ENCODE measurements at places on chromosomes 5 and 9.

DNA sequence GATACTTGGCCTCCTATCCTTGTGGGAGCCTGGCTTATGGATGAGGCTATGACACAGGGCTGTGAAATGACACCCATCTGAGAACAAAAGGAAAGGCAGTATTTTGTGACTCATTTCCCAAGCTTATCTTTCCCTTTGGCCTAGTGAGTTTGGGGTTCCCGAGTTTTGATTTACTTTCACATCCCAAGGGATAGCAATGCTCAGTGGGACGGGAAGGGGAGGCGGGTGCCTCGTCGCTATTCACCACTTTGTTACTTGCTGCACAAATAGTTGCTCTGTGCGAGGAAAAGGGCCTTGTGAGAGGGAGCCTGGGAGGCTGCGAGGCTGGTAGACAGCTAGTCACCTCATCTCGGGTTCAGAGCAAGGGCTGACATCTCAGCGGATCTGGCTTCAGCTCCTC is 59.1 kb upstream of the ENTREP1 start:
- DNase-seq: no peak

DNA sequence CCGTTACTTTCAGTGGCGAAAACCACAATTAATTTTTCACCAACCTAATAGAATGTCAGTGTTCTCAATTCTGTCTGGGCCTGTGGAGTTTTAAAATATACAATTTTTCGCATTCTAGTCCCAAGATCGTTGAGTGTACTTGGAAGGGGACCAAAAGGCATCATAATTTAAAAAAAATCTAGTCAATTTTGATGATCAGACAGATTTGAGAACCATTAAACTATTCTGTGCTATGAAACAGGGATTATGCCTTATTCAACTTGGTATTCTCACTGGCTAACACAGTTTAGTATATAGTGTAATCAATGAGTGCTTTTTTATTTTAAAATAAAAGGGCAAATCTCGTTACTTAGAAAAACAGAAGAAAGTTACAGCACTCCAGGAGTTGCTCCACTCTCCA is 61.5 kb upstream of the TNFSF15 start:
- no peak for DNase-seq

- DNase-seq: no peak
Measured at GRCh38 chr5:169592937-169593650, 9.5 kb downstream of the SPDL1 start.

DNA sequence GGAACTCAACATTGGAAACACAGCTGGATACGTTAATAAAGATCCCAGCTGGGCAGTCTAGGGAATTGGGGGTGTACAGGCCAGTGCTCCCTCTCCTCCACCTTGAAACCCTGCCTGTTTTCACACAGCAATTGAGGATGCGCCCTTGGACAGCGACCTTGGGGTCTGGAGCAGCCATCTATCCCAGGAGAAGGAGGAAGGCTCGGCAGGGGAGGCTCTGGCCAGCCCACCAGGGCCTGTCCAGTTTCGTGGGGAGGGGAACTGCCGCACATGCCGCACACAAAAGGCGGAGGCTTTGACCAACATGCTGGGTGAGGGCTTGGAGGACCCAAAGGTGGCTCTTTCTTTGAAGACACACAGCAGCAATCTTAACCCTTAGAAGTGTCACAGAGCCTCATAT is 1.4 kb downstream of the COL23A1 start:
- DNase-seq: no peak

DNA sequence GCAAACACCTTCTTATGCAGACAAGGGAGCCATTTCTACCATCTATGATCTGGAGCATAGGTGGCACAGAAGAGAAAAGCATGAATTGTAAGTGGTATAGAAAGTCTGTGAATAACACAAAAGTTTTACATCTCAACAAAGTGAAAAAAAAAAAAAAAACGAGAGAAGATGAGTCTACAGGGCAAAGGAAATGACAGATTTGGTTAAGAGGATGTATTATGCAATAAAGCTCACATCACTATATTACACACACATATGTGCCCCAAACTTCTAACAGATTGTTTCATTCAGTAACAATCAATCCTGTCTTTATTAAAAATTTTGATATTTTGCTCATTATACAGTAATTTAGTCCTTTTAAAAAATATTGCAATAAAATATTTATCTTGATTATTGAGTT is 49.8 kb downstream of the CERT1 start:
- DNase-seq: no peak

GRCh38 chr5:179802950-179803562 is 3.6 kb downstream of the MGAT4B start:
- DNase-seq: no peak

All from GM13976 (cell line).